ENCODE measurements at places on chromosomes 1 and 21. TPM values are rescaled to one million over a fixed set of nuclear protein-coding genes. Genes with fewer than 3 reads are reported as not detected.
A peak's percentile ranks its signal among the peaks of the same experiment; 100 is the strongest.

- DNase-seq: peak; percentile 92
These were observed at the start of the genes NIT1 and PFDN2 for GRCh38 chr1:161117759-161118581. Gene NIT1 (plus strand): TSS chr1:161118105. CDS start chr1:161118177, 72 bp downstream. Gene PFDN2 (minus strand): TSS chr1:161118037. CDS start chr1:161118026, 11 bp downstream.

KCNN3 gene
- 0.02 TPM for total RNA-seq

LORICRIN gene
- total RNA-seq: not detected

DNA sequence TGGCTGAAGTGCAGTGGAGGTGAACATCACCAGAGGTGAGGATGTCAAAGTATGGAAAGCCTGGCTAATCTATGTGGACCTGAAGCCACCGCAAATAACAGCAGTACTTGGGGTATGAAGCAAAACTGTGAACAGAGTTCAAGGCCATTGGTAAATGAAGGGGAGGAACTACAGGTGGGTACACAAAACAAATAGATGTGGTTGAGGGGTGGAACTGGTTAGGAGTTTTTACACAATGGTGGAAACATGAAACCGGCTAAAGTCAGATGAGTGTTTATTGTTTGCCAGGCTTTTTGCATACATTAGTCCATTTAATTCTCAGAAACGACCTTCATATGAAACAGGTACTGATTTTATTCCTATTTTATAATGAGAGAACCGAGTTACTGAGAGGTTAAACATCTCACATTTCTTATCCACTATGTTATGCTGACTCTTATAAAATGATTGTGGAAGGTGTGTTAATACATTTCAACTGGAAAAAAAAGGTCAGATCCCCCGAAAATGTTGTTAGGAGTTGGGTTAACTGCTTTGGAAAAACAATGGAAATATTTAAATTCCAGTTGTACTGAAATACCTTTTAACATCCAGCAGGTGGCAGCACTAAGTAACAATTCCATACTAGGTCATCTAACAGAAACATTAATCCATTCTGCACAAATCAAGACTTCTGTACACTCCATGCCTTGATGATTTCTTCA lies 44.3 kb upstream of the GTF2B start:
- no peak for DNase-seq

GRCh38 chr1:25675729-25676476 lies 59.3 kb downstream of the MAN1C1 start:
- DNase-seq: peak; percentile 89

- no peak for DNase-seq
These were observed 97.0 kb downstream of the IER5 start for GRCh38 chr1:181185461-181185860.

DNA sequence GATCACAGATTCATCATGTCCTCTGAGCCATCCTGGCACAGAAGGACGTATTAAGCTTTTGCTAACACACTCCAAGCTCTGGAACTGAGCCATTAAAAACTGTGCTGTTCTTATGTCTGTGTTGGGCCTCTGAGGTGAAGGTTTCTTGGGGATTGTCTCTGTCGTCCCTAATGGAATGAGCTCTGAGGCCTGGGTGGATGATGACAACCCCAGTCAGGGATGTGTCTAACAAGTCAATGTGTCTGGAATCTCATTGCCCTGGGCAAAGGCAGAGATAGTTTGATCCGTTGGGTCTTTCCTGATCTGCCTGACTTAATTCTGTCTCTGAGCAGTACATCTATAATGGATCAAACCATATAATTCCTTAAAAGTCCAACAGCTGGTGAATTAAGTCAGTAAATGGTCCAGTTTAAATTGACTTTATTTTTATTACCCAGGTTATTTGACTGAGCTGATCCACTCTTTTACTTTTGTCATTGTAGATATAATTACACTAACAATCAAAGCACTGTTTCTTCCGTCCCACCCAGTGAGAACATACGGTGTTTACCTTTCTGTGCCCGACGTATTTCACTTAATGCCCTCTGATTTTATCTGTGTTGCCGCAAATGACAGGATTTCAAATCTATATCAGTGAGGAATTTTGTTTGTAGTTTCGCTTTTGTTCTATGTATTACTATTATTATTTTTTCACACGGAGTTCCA lies 38.8 kb upstream of the OR2B11 start:
- no peak for DNase-seq

GRCh38 chr21:45880097-45881068 lies 101.2 kb upstream of the COL6A1 start:
- peak; percentile 64 for DNase-seq

BACE2 gene
- total RNA-seq: 1.8 TPM

DNA sequence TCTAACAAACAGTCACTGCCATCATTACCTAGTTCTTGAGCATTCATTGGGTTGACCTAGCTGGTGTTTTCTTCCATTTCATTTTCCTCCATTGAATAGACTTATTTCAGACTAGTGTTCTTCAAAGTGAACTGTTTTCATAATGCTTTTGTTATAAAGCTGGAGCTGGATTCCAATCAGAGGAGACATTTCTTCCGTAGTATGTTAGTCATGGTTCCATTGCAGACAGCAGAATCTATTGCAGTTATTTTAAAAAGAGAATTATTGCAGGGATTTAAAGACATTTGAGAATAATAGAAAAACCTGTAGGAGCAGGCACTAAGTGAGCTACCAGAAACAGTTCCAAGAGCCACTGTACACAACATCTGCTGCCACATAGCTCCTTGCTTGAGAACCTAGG lies 50.0 kb downstream of the HHAT start:
- DNase-seq: no peak

ORC1 gene
- total RNA-seq: 54.3 TPM

DNA sequence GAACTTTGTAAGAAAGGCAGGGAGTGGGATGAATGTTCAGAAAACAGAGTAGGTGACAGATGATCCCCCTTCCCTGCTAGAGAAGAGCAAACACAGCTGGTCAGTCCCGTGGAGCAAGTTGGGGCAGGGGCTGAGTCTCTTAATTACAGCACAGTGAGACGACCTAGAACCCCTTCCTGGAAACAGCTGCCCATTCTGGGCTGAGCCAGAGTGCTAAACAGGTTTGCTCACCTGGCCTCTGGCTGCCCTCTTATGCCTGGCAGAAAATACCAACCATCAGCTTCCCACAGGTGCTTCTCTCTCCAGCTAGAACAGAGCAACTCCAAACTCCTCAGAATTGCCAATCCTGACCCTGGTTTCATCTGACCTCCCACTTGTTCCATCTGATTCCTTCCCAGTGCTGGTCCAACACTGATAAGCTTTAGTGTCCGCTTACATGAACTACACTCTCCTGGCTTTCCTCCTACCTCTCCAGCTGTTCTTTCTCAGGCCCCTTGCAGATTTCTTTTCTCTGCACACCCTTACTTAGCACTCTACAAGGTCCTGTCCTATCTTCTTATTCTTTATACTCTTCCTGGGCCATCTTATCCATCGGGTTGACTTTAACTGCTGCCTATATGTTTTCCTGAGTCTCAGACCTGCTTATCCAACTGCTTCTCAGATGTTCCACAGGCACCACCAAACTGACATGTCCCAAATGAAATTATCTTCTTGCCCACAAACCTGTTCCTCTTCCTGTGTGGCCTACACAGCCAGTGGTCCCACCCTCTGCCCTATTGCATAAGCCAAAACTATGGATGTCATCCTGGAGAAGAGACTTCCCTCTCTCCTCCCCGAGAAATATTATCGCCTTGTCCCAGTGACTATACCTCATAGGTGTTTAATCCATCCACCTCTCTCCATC lies 22.6 kb upstream of the COL9A2 start:
- no peak for DNase-seq

DNA sequence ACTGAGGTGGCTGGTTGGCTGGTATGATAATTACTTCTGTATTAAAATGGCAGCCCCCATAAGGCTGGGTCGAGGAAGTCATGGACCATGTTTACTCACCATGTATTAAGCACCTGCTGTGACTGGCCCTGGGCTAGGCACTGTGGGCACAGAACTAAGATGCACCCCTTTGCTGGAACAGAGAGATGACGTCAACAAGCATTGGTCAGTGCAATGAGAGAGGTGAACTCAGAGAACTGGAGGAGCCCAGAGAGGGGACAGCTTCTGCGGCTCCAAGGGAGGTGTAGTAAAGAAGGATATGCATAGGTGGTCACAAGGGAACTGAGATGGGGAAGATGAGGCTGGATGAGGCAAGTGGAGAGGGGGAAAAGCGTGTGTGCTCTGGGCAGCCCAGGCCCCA lies 88.7 kb downstream of the KAZN start:
- DNase-seq: no peak

GPR52 gene
- 0.60 TPM for total RNA-seq

PLA2G4A gene
- 0.37 TPM for total RNA-seq

CASQ1 gene
- not detected for total RNA-seq

DNA sequence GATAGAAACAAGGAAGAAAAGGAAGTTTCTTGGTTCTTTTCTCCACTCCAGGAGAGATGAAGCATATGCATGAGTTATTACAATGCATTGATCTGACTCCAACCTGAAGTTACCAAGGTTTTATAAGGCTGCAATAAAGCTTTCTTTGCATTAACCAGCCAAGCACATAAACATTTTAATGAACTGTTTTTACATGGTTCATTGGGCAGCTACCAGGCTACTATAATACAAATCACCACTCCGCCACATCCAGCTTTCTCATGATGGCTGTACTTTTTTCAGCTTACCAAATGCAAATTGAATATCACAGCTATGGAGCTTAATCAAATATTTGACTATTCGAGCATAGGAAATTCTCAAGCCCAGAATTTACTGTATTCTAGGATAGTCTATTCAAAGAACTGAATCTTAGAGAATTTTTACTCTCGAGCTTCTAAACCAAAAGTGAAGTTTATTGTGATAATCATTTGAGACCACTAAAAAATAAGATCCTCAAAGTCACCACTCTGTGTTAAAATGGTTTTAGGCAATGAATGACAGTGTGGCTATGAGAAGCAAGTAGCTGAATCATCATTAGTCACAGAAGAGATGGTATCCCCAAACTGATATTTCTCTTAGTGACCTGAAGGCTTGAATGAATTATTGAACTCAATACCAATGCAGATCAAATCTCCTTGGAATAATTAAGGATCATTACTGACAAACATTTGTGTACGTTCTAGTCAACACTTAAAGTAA lies 58.6 kb upstream of the ZNF281 start:
- DNase-seq: no peak

CA14 gene
- not detected for total RNA-seq

IFI6 gene
- 57.7 TPM for total RNA-seq

All from activated naive CD8-positive, alpha-beta T cell treated with anti-CD3 and anti-CD28 coated beads for 36 hours (primary cell).